ENCODE measurements at places on chromosomes 1 and 21.

DNA sequence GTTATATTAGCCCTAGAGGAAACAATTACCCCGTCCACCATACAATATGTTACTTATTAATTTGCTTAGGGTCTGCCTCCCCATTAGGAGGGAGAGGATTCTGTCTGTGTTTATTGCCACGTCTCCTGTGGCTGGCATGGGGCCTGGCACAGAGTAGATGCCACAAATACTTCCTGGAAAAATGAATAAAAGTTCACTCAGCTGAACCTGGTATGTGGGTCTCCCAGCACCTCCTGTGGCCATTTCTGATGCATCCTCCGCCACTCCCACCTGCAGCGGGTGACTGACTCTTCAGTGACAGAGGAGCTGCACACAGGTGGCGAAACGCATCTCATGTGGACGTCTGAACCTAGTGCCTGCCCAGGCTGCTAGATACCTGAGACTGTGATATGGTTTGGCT, 112.7 kb downstream of the CLIC6 start:
- DNase-seq: no peak

- DNase-seq: no peak
Measured at GRCh38 chr1:214455479-214455878, 95.9 kb downstream of the PTPN14 start.

DNA sequence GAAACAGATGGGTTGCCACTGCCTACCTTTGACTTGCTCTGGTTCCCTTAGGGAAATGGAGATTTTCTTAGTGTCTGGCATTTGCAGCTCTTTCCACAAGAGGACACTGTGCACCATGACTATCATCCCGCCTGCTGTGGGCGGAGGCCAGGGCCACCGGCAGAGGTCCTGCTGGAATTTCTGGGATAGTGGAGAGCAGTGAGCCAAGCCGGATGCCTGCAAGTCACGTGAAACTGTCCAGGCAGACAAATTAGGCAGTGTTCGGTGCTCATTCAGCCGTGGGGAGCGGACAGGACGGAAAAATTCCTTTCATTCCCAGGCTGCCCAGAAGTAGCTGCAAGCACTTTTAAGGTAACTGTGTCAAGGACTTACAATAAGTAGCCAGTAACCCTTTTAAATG, 43.4 kb downstream of the IGSF5 start:
- DNase-seq: no peak

GRCh38 chr1:92870591-92870990, 38.8 kb downstream of the RPL5 start:
- no peak for DNase-seq

DNA sequence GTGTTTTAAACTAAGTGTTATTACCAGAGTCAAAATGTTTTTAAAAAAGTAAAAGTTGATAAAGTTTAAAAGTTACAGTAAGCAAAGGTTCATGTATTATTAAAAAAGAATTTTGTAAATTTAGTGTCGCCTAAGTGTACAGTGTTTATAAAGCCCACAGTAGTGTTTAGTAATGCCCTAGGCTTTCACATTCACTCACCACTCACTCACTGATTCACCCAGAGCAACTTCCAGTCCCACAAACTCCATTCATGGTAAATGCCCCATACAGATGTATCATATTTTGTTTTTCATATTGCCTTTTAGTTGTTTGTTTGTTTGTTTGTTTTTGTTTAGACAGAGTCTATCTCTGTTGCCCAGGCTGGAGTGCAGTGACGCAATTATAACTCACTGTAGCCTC, 353.8 kb upstream of the PTBP2 start:
- no peak for DNase-seq

DNA sequence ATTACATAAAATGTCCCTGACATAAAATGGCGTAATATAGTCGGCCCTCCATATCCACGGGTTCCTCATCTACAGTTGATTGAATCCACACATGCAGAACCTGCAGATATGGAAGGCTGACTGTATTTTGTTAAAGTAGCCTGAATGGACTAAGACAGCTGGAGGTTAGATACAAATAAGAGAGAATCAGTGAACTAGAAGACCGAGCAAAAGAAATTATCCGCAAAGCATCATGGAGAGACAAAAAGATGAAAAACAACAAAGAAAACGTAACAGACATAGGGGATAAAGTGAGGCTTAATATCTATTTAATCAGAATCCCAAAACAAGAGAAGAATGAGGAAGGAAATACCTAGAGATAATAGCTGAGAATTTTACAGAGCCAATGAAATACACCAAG, 20.3 kb downstream of the LTN1 start:
- no peak for DNase-seq

- no peak for DNase-seq
Measured at GRCh38 chr1:210144736-210145135, 87.9 kb upstream of the SERTAD4 start.

DNA sequence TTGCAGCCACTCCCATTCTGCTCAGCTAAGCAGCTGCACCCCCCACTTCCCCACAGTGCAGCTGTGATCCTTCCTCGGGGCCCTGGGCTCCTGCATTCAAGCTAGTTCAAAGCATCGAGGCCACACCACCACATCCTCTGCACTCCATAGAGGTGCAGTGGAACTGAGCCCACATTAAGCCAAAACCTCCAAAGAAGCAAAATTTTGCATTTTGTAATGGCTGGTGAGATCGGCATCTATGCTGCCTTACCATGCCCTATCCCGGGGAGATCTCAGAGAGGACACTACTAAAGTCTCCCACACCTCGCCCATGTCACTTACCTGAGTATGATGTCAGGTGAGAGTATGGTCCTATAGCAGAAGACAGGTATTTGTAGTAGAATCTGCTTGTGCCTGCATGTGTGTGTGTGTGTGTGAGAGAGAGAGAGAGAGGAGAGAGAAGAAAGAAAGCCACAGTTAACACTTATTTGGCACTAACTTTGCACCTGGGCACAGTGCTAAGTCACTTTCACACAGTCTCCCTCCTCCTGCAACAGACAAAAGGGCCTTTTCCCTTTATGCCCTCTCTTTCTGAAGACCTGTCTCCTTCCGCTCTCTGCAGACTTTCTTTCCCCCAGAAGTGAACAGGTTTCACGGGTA, 89.8 kb downstream of the KIF14 start:
- peak; percentile 15 for DNase-seq

DNA sequence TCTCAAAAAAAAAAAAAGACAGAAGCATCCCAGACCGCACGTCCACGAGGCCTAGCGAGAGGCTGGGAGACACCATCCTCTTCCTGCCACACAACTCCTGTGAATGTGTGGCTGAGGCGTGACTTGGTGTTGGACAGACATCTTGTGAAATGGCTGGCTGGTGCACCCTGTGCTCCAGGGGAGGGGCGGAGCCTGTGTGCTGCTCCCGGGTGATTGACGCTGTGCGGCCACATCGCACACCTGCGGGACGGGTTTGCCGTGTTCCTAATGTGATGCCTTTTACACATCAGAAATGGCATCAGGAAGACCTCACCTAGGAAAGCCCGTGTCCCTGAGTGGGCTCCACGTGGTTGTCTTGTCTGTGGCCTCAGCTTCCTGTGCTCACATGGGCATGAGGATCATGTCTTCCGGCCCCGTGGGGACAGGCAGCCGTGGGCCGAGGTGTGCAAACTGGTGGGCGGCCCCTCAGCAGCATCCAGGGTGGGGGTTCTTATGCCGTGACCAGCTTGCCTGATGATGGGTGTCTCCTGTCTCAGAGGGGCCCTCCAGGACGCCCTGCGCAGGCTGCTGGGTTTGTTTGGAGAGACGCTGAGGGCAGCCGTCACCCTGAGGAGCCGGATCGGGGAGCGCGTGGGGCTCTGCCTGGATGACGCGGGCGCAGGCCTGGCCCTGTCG, 64.4 kb downstream of the PCNT start:
- no peak for DNase-seq

GRCh38 chr1:43558346-43558841, 27.7 kb downstream of the PTPRF start:
- DNase-seq: no peak

GRCh38 chr1:200223613-200224012, 186.2 kb downstream of the ZNF281 start:
- DNase-seq: no peak

DNA sequence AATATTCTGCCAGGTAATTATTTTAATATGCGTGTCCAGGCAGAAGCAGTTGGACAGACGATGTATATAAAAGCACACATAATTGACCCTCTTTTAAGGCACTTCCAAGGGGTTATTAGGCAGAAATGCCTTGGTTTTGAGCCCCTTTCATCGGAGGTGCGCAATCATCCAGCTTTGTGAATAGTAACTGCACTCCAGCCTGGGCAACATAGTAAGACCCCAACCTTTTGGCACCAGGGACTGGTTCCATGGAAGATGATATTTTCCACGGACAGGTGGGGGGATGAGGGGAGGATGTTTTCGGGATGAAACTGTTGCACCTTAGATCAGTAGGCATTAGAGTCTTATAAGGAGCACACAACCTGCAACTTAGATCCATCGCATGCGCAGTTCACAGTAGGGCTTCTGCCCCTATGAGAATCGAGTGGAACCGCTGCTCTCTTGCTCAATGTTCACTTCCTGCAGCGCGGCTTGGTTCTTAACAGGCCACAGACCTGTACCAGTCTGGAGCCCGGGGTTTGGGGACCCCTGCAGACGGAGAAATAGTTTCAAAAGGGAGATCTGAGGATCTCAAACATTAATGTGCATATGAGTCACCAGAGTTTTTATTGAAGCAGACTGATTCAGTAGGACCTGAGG, 1.8 kb upstream of the MCOLN2 start:
- DNase-seq: peak; percentile 27

DNA sequence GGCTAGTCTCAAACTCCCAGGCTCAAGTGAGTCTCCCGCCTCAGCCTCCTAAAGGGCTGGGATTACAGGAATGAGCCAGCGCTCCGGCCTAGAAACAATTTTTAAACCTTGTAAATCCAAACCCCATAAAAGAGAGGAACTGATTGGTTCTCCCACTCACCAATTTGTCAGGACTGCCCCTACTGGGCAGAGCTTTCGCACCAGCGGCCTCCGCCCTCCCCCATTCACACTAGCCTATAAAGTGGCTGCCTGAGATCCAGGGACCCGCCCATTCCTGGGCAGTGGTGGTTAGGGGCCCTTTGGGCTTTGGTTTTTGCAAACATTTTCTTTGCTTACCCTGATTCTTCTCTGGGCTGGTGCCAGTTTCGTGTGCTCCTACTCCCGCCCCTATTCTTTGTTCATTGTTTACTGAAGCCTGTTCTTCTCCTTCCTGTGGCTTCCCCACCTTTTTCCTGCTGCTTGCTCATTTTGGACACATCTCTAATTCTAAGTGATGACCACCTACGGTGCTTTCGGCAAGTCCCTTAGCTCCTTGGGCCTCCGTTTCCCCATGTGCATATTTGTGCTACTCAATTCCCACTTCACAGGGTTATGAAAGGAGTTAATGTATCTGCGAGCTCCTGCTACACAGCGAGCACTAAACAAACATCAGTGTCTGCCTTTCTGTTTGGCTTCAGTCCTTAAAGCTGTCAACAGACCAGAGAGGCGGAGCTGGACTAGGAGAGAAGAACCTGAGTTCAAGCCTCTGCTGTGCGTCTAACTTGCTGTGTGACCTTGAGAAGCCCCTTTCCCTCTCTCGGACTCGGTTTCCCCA, 39.8 kb upstream of the CLIC4 start:
- DNase-seq: no peak

- DNase-seq: no peak
Measured at GRCh38 chr21:43832648-43833047, 32.4 kb upstream of the AGPAT3 start.

GRCh38 chr1:156602557-156602993, 1.3 kb upstream of the GPATCH4 start:
- DNase-seq: no peak
